IMR-90 (cell line): ENCODE measurements at places on chromosomes 3 and 15. TPM values are rescaled to one million over a fixed set of nuclear protein-coding genes. Genes with fewer than 3 reads are reported as not detected.

DNA sequence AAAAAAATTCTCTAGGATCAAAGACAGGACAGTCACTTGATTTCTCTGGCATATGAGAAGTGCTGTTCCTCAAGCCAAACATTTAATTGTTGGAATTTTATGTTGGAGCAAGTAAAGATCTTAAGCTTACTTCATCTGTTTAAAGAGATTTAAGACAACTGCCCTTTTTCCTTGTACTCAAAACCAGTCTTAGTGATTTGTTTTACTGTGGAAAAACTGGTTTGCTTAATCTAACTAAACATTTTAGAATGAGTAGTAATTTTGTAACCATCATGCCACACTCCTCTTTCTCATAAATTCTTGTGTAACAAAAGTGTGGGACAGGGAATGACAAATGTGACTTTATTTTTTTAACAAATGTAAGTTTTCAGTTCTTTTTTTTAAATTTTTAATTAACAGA, 18.4 kb downstream of the PRKCI start:
- no peaks in the 10 kb centered on the region for H3K27me3 ChIP-seq
- H3K4me1 ChIP-seq, result no peaks in the 10 kb centered on the region
- H3K4me3 ChIP-seq, result no peak overlapping the region
- H3K27ac ChIP-seq, result peak overlapping the region; percentile 60; the same call in 1 of the 2 replicates
- DNase-seq, result no peak

The SLTM gene
- total RNA-seq, result 36.0 and 66.7 TPM in 2 replicates

DNA sequence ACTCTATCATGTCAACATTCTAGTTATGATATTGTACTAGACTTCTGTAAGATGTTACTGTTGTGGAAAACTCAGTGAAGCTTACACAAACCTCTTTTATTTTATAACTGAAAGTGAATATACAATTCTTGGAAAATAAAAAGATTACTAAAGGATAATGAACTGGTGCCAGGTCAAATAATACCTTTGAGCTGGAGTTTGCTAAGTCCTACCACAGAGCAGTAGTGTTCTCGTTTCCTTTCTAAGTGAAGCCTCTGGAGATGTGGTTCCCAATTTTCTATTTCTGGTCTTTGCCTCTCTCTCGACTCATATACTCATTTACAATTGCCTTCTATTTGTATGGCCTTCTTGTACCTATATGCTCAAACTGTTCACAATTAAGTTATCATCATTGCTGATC, 942.9 kb downstream of the SQOR start:
- no peak overlapping the region for H3K4me3 ChIP-seq
- no peak for DNase-seq
- no peaks in the 10 kb centered on the region for H3K36me3 ChIP-seq
- H3K27ac ChIP-seq, result no peak overlapping the region
- H3K4me1 ChIP-seq, result no peaks in the 10 kb centered on the region

DNA sequence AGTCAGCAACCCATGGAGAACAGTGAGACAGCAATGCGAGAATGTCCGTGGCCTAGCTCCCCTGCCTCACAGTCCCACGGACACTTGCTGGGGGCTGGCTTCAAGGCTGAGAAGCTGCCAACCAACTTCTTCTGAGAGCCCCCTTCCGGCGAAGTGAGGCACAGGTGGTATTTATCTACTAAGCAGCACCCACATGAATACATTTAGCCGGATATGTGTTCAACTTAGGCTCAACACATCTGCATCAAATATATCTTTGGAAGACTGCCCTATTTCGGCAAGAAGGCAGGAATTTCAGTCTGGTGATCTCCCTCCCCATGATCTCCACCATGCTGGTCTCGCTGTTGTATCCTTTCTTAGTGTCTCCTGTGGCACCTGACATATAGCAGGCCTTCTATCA, 340.9 kb upstream of the NR2E3 start:
- H3K4me3 ChIP-seq, result no peak overlapping the region
- no peak overlapping the region for H3K27ac ChIP-seq
- H3K27me3 ChIP-seq, result no peaks in the 10 kb centered on the region

GRCh38 chr3:127458696-127459604, 131.6 kb downstream of the TPRA1 start:
- H3K27me3 ChIP-seq, result peaks cover 21% of the 10 kb centered on the region
- H3K4me3 ChIP-seq, result no peak overlapping the region
- no peaks in the 10 kb centered on the region for H3K36me3 ChIP-seq
